DMS153 (cell line): ENCODE measurements at places on chromosomes 5 and 9.

GRCh38 chr5:131795879-131796792, 681 bp downstream of the FNIP1 start:
- no peak for DNase-seq

- no peak for DNase-seq
Observed at GRCh38 chr9:99366621-99367020, 144.5 kb downstream of the SEC61B start.

- no peak for DNase-seq
Observed at GRCh38 chr5:67588389-67588788, 391.8 kb upstream of the CD180 start.

DNA sequence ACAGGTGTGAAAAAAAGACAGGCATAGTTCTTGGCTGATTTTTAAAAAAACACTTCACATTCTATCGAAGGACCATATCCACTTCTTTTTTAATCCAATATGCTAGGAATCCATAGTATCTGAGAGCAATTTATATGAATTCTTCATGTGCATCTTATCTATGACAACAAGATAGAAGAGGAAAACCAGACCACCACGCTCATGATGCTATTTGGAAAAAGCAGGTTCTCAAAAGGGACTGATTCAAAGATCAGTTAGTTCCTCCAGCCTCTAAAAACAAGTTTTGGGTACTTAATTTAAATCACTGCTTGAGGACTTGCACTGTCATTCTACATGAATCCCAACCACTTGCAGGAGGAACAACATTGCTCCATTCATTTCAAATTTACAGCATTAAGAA, 6.3 kb downstream of the MEF2C start:
- DNase-seq: no peak

DNA sequence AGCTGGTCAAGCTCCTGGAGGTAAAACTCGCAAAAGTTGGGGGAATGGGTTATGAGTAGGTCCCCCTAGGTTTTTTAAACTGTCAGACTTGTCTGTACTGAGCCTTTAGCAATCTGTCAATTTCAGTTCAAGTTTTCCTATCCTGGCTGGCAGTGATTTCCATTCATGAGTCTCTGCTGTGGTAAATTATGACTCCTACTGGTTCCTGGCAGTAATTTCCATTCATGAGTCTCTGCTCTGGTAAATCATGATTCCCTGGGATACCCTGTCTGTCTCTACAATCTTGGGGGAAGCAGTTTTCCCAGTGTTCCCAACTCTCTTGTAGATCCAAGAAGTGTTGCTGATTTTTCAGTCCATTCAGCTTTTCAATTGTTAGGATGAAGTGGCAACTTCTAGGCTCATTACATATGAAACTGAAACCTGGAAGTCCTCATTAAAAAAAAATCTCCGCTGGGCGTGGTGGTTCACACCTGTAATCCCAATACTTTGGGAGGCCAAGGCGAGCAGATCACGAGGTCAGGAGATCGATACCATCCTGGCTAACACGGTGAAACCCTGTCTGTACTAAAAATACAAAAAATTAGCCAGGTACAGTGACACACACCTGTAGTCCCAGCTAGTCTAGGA, 91.3 kb upstream of the GPBP1 start:
- DNase-seq: no peak
